ENCODE measurements at places on chromosomes 7 and 10.
A peak's percentile ranks its signal among the peaks of the same experiment; 100 is the strongest.

DNA sequence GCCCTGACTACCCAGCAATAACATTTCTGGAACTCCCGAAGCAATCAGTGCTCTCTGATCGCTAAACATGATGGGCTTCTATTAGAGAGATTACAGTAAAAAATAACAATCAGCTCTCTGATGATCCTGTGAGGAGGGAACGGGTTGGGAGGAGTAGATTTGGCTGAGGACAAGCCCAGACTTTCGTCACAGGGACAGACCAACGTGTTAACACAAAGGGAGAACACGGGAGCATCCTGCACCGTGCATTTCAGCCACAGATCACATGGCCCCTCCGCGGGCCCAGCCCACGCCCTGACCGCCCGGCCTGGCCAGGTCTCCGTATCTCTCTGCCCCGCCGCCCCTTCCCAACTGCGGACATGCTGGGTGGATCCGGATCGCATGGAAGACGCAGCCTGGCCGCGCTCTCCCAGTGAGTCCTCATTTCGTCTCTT lies 95.0 kb upstream of the AGBL3 start:
- peak; percentile 88 for DNase-seq

GRCh38 chr7:33423646-33424020 lies 294.3 kb downstream of the BBS9 start:
- peak; percentile 11 for DNase-seq

DNA sequence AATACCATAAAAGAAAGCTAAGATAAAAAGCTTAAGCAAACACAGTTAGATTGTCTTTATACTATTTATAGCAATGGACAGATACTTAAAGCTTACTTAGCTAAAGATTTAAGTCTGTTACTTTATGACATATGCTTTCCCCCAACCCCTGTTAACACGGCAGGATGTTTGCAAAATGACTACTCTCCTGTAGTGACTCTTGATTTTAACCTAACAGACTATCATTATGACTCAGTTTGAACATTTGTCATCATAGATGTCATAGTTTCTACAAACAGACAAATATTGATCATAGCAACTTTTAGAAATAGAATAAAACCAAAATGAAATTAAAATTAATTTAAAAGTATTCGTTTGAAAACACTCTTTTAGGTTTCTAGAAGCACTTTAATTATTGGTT lies 7.8 kb upstream of the COMMD3 start:
- DNase-seq: no peak

DNA sequence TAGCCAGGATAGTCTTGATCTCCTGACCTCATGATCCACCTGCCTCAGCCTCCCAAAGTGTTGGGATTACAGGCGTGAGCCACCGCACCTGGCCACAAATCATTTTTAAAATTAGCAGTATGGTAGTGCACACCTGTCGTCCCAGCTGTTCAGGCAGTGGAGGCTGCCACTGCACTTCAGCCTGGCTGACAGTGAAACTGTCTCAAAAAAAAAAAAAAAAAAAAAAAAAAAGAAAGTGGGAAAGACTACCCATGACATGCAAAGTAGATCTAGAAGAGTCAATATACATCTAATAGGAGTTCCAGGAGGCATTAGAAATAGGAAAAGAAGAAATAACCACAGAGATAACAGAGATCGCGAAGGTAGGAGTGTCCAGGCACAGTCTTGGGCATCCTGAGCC lies 3.2 kb downstream of the CSGALNACT2 start:
- DNase-seq: no peak

GRCh38 chr7:121810831-121811672 lies 61.9 kb upstream of the PTPRZ1 start:
- DNase-seq: no peak

Data from BE2C (cell line).